Activated CD4-positive, alpha-beta T cell treated with anti-CD3 and anti-CD28 coated beads, Interleukin-2, amount 50 U/mL, for 48 hours (primary cell): ENCODE measurements at places on chromosomes 16 and 17.
A peak's percentile ranks its signal among the peaks of the same experiment; 100 is the strongest.

- DNase-seq: no peak
Measured at GRCh38 chr17:79966681-79967080, 69.0 kb downstream of the TBC1D16 start.

DNA sequence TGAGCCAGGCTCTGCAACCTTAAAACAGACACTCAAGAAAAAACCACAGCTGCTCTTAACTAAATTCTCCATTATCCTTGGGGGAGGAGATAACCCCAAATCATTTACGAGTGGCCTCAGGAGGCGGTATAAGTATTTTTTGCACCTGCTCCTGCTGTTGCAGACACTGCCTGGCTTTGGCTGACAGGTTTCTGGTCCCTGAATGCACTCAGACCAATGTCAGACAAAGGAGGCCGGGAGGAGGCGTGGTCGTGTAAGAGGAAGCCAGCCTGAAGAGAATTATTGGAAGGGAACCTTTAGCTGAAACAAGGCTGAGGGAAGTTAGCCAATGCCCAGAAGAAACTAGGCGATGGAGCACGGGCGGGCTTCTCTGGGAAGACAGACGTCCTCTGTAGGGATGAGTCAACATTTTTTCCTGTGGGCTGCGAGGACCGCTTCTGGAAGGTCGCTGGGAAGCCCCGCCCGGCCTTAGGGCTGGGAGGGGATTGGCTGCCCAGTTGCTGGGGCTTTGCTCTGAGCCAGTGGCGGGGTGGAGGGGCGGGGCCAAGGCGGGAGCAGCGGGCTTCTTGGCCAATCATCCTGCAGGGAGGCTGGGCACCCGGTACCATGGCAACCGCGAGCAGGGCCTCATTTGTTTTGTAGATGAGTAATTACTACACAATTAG, 82.3 kb downstream of the CCDC182 start:
- peak; percentile 46 for DNase-seq

DNA sequence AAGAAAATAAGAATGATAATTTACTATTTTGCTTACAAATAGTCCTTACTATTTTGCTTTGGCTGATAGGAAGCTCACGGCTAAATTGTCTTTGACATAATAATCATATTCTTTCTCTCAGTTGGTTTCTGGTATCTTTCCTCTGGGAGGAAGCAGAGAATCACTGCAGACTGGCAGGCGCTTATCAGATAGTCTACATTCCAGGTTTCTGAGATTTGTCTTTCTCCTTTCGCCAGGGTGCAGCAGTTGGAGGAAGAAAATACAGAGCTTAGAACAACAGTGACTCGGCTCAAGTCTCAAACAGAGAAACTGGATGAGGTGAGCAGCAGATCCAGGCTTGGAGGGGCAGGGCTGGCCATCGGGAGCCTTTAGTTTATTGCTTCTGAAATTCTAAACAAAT, 136.1 kb downstream of the RAB11FIP4 start:
- no peak for DNase-seq

- DNase-seq: no peak
Measured at GRCh38 chr16:1426734-1427471, 4.0 kb upstream of the PERCC1 start.

DNA sequence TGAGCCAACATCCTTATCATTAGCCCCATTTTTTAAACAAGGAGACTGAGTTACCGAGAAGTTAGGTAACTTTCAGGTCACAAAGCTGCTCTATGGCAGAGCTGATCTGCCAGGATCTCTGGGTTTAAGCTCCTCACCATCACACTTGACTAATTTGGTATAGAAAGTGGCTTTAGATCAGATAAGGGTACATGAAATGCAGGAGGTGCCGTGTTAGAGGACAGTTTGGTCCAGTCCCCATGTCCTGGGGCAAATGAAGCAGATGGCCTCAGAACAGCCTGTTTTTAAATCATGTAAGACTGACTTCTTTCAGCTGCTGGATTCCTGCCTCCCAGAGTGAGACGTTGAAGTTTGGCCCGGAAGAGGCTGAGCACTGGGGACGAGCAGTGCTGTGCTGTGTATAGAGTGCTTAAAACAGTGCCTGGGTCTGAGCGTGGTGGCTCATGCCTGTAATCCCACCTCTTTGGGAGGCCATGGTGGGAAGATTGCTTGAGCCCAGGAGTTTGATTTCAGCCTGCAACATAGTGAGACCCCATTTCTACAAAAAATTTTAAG, 187.0 kb upstream of the CACNG3 start:
- DNase-seq: no peak

GRCh38 chr17:82609655-82610054, 38.6 kb downstream of the WDR45B start:
- no peak for DNase-seq

- DNase-seq: no peak
Measured at GRCh38 chr17:50110591-50111349, 15.6 kb downstream of the PDK2 start.

GRCh38 chr16:19225651-19226050, 57.6 kb downstream of the SYT17 start:
- no peak for DNase-seq

DNA sequence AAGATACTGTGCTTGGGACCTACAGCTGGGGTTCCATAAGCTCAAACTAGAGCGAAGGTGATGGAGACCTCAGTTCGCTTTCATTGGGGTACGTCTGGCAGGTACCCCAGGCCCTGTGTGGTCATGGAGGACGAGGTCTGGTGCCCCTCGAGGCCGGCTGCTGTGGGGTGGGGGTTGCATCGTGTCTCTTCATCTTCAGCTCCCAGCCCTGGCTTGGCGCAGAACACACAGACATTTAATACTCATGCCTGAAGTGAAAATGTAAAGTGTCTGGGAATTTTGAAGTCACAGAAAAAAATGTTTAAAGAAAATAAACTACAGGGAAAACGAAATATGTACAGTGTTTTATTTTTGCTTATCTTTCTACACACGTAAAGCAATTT, 80.5 kb downstream of the TBC1D16 start:
- DNase-seq: no peak

DNA sequence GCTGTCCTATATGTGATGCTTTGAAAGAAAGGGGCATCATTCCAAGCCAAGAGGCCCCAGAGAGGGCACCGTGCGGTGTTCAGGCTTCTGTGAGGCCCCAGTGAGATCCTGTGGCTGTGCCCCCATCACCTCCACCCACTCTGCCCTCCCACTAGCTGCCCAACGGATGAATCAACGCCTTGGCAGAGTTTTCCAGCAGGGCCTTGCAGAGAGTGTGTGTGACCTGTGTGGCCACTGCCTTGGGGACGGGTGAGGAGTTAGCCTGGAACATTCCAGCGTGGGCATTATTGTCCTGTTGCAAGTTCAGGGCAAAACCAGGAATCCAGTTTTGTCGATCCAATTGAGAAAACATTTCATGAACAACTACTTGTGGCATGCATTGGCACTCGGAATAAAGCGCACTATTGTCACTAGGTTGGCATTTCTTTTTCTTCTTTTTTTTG, 53.7 kb downstream of the SF3B3 start:
- no peak for DNase-seq

GRCh38 chr17:80374732-80375585, 40.0 kb upstream of the ENDOV start:
- DNase-seq: no peak

- DNase-seq: no peak
Measured at GRCh38 chr17:64157669-64158180, 27.8 kb upstream of the ERN1 start.

GRCh38 chr16:76214856-76215255, 62.3 kb upstream of the CNTNAP4 start:
- no peak for DNase-seq

DNA sequence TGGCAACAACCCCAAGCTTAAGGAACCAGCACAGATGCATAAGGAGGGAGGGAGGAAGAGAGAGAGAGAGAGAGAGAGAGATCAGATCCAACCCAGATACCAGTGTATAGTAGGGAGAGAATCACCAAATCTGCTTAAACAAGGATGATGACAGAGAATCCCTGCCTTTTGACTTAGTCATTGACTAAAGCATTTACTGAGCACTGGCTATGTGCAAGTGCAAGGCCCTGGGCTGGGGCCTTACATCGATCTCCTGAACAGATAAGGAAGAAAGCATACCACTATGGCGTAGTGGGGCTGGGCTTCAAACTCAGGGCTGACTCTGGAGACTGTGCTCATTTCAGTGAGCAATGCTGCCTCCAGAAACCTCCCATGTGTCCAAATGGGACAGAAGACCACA, 15.8 kb downstream of the TSNAXIP1 start:
- DNase-seq: no peak

GRCh38 chr17:77957235-77957856, 1.2 kb upstream of the TNRC6C start:
- no peak for DNase-seq

GRCh38 chr17:45234641-45235415, 13.1 kb downstream of the FMNL1 start:
- peak; percentile 47 for DNase-seq

- DNase-seq: no peak
Measured at GRCh38 chr16:11669380-11670146, 1.3 kb downstream of the SNN start.

DNA sequence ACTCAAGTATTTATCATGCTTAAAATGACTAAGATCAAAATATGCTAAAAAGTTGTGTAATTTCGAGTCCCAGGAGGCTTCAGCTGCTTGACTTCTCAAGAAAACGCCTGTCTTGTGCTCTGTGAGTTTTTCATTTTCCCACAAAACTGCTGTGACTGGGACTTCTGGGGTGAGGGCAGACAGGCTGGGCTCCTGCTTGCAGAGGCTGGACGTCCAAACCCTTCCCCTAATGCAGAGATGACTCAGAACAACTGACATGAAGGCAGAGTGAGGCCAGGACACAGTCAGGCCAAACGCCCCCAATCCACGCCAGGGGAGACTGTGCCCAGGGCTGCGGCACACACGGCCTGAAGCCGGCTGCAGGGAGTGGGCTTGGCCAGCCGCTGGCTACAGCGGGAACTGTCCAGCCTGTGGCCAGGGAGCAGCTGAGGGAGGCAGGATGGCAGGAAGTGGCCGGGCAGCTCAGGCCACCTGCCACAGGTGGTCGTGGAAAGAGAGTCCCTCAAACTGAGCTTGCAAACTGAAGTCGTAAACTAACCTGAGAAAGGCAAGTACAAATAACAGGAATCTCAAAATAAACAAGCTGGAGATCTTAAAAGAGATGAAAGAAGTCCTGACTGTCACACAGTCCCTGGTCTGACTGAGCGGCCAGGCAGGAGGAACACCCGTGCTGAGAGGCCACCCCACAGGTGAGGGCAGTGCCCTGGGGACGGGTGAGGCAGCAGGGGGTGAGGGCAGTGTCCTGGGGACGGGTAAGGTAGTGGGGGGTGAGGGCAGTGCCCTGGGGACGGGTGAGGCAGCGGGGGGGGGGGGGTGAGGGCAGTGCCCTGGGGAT, 21.3 kb upstream of the HEXD start:
- DNase-seq: no peak

- DNase-seq: no peak
Measured at GRCh38 chr17:67478401-67479041, 101.4 kb downstream of the PITPNC1 start.

DNA sequence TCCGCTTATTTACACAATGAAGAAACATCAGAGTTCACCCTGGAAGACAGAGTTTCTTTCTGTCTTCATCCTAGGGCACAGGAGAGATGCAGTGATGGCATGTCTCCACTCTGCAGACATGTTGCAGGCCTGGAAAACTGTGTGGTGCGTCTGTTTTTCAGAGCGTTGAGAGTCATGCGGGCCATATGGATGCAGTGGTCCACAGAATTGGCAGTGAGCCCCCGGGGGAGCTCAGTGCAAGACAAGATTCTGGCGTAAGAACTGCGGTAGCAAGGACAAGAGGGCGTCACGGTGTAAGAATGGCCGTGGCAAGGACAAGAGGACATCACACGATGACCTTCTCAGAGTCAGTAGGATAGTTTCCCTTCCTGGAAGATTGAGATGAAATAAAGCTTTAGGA, 654.0 kb downstream of the MAF start:
- DNase-seq: no peak

- DNase-seq: no peak
Measured at GRCh38 chr17:8320990-8321389, 10.9 kb downstream of the ARHGEF15 start.

DNA sequence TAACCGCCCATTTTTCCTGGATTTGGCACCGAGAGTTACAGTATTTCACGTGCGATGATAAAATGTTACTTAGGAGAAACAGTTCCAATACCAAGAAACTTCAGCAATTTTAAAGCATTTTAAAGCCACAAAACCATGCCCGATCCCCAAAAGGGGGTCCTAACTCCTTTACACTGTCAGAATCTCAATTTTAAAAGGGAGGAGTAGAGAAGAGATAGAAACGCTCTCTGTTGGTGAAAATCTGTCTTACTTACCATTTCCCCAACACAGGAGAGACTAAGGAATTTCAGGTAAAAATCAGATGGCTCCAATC, 526 bp upstream of the RNASEK start:
- DNase-seq: no peak

DNA sequence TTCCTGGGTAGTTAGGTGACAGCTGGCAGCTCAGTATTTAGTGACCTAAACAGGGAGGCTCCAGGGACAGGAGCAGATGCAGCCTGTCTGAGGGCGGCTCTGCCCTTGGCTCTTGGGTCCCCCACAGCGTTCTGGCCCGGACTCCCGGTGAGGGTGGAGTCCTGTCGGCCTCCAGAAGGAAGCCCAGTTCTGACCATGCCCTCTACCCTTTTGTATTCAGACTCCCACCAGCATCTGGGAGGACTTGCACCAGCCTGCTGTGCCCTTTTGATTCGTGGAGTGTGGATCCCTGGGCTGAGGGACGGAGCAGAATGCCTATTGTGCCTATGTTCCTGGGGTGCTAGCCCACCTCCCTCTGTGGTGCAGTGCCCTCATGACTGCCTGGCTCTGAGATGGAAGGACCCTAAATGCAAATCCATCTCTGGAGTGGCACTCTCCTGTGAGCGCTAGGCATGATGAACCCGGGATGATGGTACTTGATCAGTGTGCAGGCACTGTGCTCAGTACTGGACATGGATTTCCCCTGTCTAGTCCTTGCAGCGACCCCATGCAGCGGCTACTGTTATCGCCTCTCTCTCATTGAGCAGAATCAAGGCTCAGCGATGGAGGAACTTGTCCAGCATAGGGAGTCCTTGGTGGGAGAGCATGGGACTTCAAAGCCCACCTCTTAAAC, 123.1 kb downstream of the SNX29 start:
- DNase-seq: no peak

- DNase-seq: no peak
Measured at GRCh38 chr16:69406780-69407331, 17.6 kb upstream of the CYB5B start.

DNA sequence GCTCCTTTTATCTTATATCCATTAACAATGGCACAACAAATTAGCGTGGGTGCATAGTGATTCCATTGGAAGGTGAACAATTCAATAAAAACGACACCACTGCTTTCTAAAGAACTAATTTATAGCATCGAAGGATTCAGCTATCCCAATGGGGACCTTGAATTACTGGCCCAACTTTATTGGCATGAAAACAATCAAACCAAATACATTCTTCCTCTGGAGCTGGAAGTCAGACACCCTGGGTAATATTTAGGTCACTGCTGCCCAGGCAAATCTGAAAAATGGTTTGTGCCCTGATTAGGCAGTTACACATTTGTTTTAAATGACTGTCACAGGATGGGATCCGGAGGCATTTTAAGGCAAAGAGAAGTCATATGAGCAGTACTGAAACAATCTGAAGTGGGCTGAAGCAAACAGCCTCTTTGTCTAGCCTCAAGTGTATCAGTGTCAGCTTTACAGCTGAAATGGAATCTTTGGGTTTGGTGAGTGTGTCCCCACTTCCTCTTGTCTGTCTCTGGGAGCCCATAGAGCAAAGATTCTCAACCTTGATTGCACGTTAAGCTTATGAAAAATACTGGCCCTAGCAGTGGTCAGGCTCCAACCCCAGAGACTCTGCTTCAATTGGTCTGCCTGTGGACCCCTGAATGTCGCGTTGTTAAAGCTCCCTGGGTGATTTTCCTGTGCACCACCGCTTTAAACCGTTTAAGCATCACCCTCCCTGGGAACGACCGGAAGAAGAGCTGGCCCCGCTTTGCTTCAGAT, 30.3 kb downstream of the CDK5R1 start:
- DNase-seq: no peak

- DNase-seq: no peak
Measured at GRCh38 chr16:52022177-52022576, 524.8 kb downstream of the TOX3 start.
